ENCODE measurements at places on chromosomes 13 and 19.
A peak's percentile ranks its signal among the peaks of the same experiment; 100 is the strongest.

DNA sequence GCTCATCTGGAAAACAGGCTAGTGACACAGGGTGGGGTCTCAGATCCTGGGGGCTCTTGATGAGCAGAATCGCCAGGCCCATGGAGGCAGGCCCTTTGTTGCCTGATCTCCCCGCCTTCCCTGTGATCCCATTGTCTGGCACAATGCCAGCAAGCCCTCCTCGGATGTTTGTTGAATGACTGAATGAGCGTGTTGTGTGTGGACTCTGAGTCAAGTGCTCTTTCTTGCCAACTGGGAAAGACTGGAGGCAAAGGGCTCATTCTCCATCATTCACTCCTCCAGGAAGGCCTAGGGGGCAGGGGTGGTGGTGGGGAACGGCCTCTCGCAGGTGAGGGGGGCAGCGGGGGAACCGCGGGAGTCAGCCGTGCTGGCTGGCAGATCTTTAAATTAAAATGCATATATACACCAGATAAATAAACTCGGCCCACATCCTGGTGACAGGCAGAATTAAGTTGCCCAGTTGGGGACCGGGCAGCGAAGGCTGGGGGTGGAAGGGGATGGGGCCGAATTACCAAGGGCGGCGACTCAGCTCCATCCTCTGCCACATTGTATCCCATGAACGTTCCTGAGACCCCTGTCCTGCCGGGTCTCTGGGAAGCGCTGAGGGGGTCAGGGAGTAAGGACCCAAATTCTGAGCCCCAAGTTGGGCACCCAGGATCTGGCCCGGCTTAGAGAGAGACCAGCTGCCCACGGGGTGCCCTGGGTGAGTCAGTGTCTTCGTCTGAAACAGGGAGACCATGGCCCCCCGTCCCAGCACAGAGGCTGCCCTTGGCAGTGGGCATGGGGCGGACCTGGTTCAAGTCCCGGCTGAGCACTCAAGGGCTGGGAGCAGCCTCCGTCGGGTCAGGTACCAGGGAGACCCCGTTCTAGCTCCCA, 24.5 kb downstream of the EFNA2 start:
- no peak for DNase-seq

DNA sequence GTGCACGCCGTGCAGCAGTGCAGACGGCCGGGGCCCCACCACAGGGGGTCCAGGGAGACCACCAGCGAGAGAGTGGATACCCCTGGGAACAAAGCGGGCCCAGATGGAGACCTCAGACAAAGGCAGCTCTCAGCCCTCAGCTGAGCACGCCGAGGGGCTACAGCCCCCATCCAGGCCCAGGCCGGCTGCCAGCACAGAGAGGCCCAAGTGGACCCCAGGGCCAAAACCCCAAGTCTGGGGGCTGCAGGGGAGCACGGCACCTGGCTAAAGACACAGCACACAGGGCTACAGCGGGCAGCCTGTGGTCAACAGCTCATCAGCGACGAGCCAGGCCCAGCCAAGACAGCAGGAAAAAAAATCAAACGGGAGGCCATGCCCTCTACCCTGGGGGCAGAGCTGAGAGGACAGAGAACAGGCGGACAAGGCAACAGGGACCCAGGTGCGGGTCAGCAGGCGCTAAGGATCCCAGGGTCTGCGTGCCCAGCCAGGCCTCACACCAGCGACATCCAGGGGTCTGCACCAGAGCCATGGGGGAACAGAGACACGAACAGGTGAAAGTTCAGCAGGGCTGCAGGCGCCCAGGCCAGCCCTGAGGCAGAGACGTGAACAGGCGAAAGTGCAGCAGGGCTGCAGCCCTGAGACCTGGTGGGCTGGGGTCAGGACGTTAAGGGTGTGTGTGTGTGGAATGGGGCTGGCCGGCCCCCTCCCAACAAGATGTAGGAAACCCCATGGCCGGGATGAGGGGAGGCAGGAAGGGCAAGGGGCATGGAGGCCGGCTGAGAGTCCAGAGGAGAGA, 34.3 kb downstream of the RASA3 start:
- no peak for DNase-seq

GRCh38 chr13:114134944-114135610, 2.7 kb upstream of the RASA3 start:
- DNase-seq, result no peak

GRCh38 chr19:53546758-53547513, 9.0 kb downstream of the ZNF331 start:
- no peak for DNase-seq

DNA sequence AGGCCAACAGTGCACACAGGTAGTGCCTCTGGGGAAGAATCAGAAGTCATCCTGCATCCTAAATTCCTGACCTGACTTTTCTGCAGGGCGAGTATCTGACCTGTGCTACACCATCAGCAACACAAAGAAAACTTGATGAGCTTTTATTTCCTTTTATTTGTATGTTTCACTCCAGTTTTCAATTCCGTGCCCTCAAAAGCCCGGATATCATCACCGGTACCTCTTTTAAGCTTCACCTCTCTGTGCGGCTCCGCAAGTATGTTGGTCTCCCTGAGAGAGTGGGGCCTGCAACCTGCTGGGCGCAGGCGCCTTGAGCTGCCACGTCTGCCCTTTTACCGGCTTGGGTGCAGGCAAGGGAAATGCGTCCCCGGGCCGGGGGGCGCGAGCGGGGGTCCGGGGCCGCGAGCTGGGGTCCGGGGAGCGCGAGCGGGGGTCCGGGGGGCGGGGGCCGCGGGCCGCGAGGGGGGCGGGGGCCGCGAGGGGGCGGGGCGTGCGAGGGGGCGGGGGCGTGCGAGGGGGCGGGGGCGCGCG, 4.3 kb upstream of the DUXA start:
- DNase-seq, result no peak

DNA sequence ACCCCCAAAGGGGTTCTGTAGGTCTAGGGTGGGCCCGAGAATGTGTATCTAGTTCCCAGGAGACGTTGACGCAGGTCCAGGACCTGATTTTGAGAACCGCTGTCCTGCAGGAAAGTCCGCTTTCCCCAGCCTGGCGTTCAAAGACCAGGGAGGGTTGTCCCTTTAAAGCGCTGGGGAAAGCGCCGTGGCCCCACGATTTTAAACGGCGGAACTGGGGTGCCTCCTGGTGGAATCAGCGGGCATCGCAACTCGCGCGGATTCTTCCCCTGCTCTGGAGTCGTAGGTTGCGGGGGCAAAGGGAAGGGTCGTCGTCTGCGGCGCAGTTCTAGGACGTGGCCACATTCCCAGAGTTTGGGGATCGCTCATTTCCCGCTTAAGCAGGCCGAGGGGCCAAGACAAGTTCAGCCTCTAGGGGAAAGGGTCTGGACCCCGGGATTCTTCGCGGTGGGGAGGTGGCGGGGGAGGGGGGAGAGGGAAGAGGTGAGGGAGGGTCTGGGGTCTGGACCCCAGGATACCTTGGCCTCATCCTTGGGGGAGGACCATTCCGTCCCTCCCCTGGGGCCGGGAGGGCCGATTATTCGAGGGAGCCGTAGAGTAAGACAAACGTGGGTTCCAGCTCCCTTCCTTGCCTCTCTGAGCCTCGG, 7.7 kb downstream of the PNMA8B start:
- peak; percentile 66 for DNase-seq

DNA sequence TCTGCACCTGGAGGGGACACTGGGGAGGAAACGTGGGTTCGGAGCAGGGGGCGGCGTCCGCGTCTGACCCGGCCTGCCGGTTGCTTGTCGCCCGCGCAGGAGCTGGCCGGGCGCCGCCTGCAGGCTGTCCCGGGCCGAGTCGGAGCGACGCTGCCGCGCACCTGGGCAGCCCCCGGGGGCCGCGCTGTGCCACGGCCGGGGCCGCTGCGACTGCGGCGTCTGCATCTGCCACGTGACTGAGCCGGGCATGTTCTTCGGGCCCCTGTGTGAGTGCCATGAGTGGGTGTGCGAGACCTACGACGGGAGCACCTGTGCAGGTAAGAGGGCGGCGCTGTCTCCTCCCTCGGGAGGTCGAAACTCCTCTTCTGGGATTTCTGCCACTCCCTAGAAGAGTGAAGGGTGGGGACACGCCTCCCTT, 1.3 kb downstream of the ITGBL1 start:
- no peak for DNase-seq

- no peak for DNase-seq
These were observed at the start of gene ARL11 for GRCh38 chr13:49627831-49628652. Gene ARL11, plus strand, starts transcription at chr13:49628507. Its CDS starts 1,941 bp downstream, at chr13:49630448.

DNA sequence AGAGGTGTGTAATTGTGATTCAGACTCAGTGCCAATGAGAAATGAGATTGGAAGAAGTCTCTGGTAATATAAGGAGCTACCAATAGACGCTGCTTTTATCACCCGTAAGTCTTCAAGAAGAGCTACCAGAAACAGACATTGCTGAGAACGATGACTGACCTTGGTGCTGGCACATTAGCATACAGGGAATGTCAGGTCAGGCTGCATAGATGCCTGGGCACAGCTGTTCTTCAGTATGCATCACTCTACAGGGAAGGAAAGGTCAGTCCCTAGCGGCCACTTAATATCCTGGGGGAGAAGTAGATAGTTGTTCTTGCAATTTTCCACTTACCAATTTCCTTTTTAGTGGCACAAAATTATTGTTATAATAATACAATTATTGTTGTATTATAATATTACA, 380.4 kb downstream of the PCDH9 start:
- no peak for DNase-seq

GRCh38 chr19:48970923-48971395, 5.8 kb downstream of the FTL start:
- peak; percentile 81 for DNase-seq

DNA sequence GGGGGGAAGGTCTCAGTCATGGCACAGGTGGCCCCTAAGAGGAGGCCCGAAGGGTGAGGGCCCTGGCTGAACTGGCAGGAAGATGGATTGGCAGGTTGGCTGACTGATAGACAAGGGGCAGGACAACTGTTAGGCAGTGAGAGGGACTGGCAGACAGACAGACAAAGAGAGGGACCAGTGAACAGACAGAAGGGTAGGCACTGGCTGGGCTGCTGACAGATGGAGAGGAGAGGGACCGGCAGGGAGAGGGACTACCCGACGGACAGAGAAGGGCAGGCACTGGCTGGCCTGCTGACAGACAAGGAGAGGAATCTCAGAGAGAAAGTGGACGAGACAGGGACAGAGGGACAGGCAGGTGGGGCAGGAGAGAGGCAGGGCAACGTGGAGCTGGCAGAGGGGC, 31.8 kb upstream of the EHD2 start:
- no peak for DNase-seq

GRCh38 chr19:54208784-54209057, 8.1 kb downstream of the RPS9 start:
- DNase-seq, result no peak

DNA sequence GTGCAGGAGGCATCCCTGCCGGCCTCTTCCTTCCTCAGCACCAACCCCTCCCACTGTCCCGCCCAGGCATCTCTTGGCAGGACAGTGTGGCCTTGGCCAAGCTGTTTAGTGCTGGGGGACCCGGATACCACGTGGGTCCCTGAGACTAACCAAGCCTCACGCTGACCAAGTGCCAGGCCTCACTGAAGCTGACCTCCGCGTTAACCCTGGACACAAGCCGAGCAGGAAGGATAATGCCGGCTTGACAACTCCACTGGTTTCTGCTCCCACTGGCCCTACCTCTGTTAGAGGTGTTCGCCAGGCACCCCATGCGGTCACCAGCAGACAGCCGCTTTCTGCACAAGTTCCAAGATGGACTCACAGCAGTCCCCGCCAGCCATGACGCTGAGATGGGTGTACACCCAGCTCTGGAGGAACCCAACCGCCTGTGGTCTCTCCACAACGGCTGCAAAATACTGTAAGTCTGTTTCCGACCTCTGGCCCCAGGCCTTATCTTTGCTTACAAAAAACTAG, 12.4 kb downstream of the GRTP1 start:
- DNase-seq, result no peak

GRCh38 chr19:31095100-31095804, 254.0 kb downstream of the TSHZ3 start:
- DNase-seq, result no peak

- DNase-seq, result no peak
These were observed 7.8 kb downstream of the POU2F2 start for GRCh38 chr19:42124386-42124901.

GRCh38 chr19:39701291-39701690, 3.0 kb upstream of the LGALS14 start:
- DNase-seq, result no peak

- DNase-seq, result no peak
These were observed 59.4 kb upstream of the SPRY2 start for GRCh38 chr13:80400164-80400864.

GRCh38 chr13:112583592-112584277, 4.2 kb downstream of the TUBGCP3 start:
- no peak for DNase-seq

GRCh38 chr19:56678205-56678604, 6.6 kb upstream of the ZNF835 start:
- no peak for DNase-seq

- DNase-seq, result no peak
These were observed 43.8 kb downstream of the SPTBN4 start for GRCh38 chr19:40510526-40511115.

DNA sequence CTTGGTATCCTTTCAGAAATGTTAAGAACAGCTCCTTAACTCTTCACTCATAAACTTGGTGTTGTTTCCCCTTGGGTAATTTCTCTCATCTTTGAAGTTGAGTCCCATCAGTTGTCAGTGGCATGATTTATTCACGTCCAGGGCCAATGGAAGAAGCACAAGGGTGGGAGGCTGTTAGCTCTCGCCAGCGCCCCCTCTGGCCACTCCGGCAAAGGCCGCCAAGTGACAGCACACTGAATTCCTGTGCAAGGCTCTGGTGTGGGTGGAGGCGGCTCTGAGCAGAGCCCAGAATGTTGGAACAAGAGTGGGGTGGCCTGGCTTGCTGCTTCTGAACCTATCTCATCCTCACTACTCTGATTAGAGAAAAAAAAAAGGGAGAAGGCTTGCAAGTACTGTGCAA, 13.1 kb upstream of the MEDAG start:
- no peak for DNase-seq

GRCh38 chr13:99258210-99258860, at the start of gene GPR18:
Gene GPR18, minus strand, starts transcription at chr13:99258379. Its CDS starts 2,507 bp downstream, at chr13:99255872.
- DNase-seq, result no peak

DNA sequence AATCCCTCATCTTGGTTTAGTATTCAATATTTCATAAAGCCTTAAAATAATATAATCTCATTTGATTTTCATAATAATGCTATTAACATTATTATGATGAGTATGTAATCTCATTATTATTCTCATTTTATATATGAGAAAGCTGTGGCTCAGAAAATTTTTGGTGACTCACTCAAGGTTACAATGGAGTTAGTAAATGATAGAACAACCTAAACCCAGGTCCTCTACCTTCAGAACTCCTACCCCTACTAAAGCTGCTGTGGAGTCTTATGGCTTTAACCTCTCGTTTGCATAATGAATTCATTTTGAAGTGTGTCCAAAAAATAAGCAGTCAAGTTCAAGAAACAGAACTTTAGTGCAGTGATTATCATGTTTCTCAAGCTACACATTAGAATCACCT, 226.3 kb downstream of the TBC1D4 start:
- DNase-seq, result no peak

Data from NCI-H1105 treated with DMSO at 0.1 percent for 48 hours (cell line).